ENCODE measurements at places on chromosomes 11 and 22.

DNA sequence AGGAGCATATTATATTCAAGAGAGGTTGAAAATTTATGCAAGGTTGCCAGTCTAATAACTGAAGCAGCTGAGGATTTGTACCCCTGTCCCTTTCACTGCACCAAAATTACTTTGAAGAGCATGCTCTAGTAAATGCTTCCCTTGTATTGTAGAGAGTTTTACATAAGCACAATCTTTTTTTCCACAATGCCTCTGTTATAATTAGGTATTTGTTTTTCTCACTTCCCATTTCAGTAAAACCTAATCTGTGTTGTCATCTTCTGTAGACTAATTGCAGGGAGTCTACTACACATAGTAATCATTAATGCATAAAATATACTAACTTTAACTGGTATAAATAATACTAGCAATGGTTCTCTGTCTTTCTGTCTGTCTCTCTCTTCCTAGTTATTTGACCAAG is 718.4 kb upstream of the ANO5 start:
- DNase-seq, result no peak

DNA sequence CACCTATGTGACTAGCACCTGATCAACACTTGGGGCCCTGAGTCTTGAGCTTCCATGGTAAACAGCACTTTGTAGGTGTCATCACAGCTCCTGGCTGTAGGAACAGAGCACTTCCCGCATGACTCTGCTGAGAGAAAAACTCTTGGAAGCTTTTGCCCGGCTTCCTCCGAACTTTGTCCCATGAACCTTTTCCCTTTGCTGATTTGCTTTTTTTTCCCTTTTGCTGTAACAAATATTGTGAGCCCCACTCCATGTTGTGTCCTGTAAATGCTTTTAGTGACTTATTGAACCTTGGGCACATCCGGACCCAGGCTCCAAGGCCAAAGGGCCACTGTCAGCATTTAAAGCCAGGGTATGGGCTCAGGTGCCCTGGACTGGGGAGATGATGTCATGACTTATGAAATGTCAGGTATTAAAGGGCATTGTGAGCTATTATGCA is 391.1 kb downstream of the TENM4 start:
- no peak for DNase-seq

GRCh38 chr11:125382314-125382791 is 113.7 kb downstream of the FEZ1 start:
- DNase-seq, result no peak

GRCh38 chr11:6298605-6299004 is 21.7 kb downstream of the CAVIN3 start:
- DNase-seq, result no peak

GRCh38 chr22:40749829-40750228 is 69.3 kb downstream of the SLC25A17 start:
- no peak for DNase-seq

DNA sequence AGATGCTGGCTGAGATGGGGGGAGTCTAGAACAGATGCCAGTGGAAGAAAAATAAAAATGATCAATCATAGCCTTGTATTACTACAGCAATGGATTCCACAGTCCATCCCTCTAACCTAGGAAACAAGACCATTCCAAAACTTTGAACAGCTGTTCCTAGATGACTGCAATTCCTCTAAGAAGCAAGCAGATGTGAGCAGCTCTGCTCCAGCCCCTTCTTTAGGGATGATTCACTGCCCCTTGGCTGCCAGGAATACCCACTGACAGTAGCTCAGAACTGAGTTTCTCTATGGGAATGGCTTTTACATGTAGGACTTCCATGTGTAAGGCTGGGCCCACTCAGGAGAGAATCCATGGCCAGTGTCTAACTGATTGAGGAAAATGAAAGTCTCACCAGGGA is 943.9 kb downstream of the OPCML start:
- DNase-seq, result no peak

DNA sequence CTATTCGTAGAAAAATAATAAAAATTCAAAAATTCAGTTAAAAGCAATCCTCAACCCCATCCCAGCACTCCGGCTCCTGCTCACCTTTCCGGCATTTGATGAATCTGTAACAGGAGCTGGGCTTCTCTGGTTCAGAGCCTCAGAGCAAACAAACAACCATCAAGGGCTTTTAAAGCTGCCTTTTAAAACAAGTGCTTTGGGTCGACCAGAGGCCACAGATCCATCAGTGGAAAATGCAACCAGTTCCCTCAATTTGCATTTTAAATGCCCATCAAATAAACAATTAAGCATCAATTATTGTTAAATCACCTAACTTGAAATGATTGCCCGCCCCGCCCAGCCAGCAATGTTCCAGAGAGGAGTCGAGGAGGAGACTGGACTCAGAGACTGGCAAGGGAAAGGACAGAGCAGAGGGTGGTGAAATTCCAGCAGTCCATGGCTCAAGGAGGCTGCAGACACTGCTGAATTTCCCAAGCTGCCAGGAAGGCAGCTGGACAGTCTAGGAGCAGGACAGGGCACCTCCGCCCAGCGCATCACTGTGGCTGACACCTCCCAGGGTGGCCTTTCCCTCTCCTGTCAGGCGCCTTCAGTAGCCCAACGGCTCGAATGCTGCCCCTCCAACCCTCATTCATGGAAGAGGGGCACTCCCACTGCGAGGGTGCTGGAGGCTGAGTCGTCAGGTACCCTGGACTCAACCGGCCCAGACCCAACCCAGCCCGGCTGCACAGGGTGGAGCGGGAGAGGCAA is 7.5 kb downstream of the FXYD6 start:
- DNase-seq, result no peak
